ENCODE measurements at places on chromosomes 7 and 10.

GRCh38 chr7:112157072-112157471 lies 49.1 kb downstream of the DOCK4 start:
- DNase-seq = peak; percentile 83

GRCh38 chr7:25314731-25315267 lies 86.5 kb upstream of the NPVF start:
- no peak for DNase-seq

- peak; percentile 35 for DNase-seq
Observed at GRCh38 chr7:45482451-45482850, 91.7 kb upstream of the ADCY1 start.

- no peak for DNase-seq
Observed at GRCh38 chr10:70227548-70228320, 5.5 kb downstream of the PPA1 start.

DNA sequence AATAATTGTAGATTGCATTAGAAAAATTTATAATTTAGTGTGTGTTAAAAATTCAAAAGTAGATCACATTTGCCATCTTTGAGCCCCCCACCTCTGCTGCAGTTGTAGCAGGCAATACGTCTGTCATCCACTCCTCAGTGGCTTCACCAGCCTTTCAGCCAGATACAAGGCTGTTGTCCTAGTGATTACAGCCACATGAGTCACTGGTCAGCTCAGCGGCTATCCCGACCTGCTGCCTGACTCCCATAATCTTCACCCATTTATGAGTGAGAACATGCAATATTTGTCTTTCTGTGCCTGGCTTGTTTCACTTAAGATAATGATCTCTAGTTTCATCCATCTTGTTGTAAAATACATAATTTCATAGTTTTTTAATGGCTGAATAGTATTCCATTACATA lies 9.2 kb downstream of the OR2A5 start:
- DNase-seq = no peak

DNA sequence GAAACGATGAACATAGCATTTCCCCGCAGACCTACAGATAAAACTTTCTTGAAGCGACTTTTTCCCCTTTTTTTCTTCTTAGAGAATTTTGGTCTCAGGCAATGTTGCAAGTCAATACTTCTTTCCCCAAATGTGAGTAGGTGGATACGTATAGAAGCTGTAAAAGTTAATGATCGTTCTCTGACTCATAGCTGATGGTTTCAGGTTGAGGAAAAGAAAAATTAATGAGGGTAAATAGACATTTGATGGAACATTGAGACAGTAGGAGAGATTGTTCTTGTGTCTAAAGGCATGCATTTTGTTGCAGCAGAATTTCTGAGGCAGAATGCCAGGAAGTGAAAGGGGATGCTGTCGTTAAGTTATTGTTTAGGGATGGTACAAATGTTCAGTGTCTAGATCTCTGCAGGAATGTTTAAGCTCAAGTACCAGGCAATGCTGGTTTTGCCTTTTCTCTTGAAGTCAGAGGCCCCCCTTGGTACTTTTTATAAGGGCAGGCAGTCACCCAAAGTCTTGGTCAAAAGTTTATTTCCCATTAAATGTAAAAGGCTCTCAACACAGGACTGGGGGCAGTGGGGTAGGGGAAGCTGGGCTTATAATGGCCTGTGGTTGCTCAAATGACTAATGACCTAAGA lies 9.3 kb downstream of the TCF7L2 start:
- DNase-seq = no peak

DNA sequence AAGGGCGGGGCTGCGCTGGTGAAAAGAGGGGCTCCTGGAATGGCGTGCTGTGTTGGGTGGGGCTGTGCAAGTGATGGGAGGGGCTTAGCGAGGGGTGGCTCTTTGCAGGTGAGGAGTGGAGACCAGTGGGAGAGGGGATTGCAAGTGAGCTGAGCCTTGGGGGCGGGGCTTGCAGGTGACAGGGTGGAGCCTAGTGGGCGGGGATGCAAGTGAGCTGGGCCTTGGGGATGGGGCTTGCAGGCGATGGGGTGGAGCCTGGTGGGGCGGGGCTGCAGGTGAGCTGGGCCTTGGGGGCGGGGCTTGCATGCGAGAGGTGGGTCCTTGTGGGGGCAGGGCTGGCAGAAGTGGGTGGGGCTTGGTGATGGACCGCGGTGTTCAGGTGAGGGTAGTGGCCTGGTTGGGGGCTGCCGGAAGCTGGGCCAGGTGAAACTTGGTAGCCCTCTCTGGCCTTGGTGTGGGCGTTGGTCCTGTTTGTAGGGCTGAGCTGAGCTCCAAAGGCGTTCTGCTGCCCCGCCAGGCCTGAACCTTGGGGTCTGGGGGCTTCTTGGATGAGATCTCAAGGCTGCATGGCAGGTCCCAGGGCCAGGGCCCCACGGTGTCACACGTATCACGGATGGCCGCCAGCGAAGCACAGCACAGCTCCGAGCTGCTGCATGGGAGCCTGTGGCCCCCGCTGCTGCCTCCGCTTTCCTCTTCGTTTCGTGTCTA lies 743 bp upstream of the PITRM1 start:
- peak; percentile 3 for DNase-seq

GRCh38 chr10:20919481-20919880 lies 22.4 kb upstream of the NEBL start:
- DNase-seq = no peak

Measured in NB4 (cell line).